ENCODE measurements at places on chromosomes 6 and 20.
A peak's percentile ranks its signal among the peaks of the same experiment; 100 is the strongest.

DNA sequence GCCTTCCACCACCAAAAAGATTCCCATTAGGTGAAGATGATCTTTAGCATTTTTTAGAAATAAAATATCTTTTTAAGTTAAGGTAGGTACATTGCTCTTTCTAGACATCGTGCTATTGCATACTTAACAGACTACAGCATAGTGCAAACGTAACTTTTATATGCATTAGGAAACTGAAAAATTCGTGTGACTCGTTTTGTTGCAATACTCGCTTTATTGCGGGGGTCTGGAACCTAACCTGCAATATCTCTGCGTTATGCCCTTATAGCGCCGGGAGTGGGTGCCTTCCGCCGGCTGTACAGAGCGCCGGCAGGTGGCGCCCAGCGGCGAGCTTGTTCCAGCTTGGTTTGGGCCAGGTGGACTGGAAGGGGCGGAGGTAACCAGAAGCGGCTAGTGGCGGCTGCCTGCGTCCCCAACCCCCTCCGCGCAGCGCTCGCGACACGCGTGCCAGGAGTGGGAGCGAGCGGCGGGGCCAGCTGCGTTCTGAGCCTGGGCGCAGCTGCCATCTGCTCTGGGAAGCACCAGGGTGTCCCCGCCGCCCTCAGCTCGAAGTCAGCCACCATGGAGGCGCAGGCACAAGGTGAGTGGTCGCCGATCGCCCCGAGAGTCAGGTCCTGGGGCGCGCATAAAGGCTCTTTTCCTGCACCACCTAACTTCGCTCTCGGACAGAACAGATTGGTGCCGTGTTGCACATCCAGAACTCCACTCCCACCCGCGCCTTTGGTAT is at the start of gene TPD52L1:
Gene TPD52L1 (plus strand): TSS at position 383 of the 727 bp plus-strand sequence. CDS start 179 bp downstream, at position 562.
- DNase-seq, result peak; percentile 93

DNA sequence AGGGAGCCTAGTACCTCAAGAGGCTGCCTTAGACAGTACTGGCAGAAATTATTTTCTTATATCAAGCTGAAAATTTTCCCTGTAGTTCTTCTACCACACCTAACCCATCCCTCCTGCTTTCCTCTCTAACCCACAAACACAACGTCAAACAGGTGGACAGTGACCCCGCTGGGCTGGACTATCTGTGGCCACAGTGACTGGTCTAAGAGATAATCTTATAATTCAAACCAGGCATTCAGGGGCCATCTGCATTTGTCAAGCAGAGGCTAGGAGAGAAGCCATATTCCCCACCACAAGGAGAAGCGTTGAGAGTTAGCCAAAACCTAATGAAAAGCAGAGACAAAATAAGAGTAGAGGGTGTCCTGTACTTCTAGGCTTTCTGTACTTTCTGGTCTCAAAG is 8.2 kb downstream of the HDDC2 start:
- DNase-seq, result no peak

DNA sequence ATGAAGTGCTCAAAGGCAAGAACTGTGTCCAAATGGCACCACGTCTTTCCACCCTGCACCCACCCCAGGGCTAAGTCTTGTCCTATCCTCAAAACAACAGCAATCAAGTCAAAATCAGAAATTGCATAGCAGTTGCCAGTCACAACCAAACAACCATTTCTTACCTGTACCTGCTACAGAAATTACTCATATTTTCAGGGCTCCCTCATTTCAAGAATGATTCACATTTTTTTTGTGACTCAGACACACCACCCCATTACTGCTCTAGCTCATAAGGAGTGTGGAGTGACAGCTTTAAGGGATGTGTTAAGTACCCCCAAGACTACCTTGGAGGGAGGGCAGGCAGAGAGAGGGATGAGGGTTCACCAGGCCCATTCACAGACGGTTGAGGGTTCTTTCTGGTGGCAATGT is 111.7 kb downstream of the TRERF1 start:
- DNase-seq, result no peak

- DNase-seq, result peak; percentile 95
Observed at GRCh38 chr6:7725849-7726415, at the start of gene BMP6. Gene BMP6 (plus strand): TSS chr6:7726099. CDS start chr6:7726956, 857 bp downstream.

- no peak for DNase-seq
Observed at GRCh38 chr6:74248966-74249365, 553.0 kb downstream of the CD109 start.

GRCh38 chr20:61041481-61041880 is 210.6 kb upstream of the CDH4 start:
- no peak for DNase-seq

DNA sequence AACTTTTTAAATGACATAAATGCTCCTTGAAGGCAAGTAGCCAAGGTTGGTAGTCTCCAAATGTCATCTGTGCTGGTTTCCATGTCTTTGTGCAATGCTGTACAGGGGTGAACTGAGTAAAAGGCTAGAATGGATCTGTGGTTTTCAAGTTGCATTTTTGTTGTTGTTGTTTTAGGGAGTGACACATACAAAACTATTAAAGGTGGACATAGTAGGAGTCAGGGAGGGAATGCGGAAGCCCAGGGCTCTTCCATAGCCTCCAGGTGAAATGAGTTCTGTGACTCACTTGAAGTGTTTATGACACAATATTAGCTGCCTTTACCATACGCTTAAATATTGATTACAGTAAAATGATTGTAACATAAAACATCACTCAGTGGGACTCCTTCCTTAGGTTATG is 22.5 kb upstream of the QKI start:
- no peak for DNase-seq

GRCh38 chr6:69622230-69622629 is 174.6 kb downstream of the LMBRD1 start:
- DNase-seq, result no peak
